Stimulated activated CD4-positive, alpha-beta T cell treated with anti-CD3 and anti-CD28 coated beads, Interleukin-1b, Interleukin-23, amount 100 ng/mL, for 1 hour (primary cell): ENCODE measurements at places on chromosomes 3 and 15.

GRCh38 chr3:128328546-128329458 lies 137.9 kb downstream of the DNAJB8 start:
- no peak for DNase-seq

DNA sequence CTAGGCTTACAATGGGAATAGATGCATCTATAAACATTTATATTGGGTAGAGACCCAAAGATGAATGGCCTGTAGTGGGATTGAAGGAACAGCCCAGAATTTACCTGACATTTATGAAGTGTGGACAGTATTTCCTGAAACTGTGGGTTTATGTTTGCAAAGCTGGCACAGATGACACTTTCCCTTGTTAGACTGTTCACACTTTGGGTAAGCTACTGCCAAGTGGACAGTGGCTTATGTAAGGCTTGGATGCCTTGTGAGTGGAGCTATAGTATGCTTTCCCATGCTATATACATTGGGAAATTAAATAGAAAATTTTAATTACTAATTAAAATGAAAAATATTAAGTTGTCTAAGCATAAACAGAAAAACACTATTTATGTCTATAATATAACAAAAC lies 48.5 kb downstream of the STARD9 start:
- DNase-seq, result no peak

DNA sequence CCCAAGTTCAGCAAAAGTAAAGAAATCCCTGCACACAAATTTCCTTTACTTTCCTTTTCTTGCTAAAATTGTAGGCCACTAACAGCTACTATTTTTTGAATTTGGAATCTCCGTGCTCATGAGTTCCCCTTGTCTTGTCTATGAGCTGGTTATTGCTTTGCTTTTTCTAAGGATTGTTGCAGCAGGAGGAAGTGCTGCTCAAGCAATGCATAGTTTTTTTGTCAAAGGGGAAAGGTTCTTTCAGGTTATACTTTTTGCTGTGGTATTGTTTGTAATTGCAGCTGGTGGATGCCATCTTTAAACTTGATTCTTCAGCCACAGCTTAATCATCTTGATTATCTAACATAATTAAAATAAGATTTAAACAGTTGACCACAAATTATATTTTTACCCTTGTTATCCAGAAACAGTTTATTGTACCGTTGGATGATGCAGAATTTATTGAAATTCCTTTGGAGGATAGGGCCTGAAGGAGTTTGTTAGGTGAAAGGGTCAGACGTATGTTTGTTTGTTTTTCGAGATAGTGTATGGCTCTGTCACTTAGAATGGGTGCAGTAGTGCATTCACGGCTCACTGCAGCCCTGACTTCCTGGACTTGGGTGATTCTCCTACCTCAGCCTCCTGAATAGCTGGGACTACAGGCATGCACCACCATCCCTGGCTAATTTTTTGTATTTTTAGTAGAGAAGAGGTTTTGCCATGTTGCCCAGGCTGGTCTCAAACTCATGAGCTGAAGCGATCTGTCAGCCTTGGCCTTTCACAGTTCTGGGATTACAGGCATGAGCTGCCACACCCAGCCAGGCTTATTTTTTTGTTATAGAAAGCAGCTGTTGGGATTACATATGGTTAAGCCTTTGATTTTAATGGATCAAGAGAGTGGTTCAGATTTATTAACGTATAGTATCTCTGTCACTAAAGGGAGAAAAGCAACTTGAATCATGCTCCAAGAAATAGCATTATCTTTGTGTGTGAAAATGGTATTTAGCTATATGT lies 11.7 kb downstream of the MGA start:
- no peak for DNase-seq

DNA sequence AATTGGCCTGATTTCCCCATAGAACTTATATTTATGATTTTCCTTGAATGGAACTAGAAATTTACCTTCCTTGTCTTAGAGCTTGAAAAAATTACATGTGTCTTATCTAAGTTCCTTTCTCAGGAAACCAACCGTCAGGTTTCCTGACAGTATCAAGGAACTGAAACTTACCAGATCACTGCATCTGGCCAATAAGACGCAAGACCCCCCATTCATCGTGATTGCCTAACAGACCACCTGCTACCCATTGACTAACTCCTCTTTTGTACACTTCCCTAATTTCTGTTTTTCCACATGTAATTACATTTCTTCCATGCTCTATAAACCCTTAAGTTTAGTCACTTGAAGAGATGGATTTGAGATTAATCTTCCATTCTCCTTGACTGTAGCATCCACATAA lies 517.2 kb upstream of the CBLB start:
- no peak for DNase-seq

DNA sequence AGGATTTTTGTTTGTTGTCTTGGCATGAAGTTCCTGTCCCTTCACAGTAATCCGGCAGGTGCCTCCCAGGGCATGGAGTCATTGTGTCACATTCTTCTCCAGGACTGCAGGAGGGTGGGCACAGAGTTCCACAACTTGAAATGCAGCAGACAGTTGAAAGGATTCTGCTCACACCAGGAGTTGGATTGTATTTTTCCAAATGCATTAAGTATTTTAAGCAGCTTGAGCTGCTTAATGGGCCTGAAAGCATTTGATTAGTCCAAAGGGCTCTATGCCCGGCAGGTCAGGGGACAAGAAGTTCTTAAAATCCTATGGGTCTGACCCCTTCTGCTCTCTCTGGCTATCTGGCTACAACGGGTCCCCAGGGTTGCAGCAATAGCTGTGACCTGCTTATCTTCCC lies 92.9 kb downstream of the APBA2 start:
- no peak for DNase-seq

GRCh38 chr3:30112902-30113484 lies 493.4 kb upstream of the TGFBR2 start:
- DNase-seq, result no peak

DNA sequence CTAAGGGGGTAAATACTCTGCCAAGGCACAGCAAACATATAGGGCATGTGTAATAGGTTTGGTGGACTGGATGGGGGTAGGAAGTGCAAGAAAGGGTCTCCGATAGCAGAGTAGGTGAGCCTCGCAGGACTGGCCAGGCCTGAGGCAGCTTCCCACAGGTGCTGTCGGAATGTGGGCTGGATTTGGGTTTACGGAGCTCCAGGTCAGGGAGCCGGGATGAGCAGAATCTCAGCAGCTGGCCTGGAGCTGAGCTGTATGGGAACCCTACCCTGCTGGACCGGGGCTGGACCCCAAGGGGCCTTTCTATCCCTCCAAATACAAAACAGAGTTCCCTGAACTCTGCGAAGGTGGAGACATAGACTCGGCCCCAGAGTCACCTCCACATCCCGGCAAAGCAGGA lies 15.0 kb downstream of the KLF15 start:
- DNase-seq, result no peak

- no peak for DNase-seq
Measured at GRCh38 chr3:122356402-122356801, 26.6 kb downstream of the MIX23 start.

GRCh38 chr3:113223475-113224281 lies 12.3 kb downstream of the BOC start:
- no peak for DNase-seq

- no peak for DNase-seq
Measured at GRCh38 chr3:172465281-172465680, 17.0 kb upstream of the GHSR start.
